ENCODE measurements at places on chromosomes 6 and 20. TPM values are rescaled to one million over a fixed set of nuclear protein-coding genes. Genes with fewer than 3 reads are reported as not detected.
A peak's percentile ranks its signal among the peaks of the same experiment; 100 is the strongest.

DNA sequence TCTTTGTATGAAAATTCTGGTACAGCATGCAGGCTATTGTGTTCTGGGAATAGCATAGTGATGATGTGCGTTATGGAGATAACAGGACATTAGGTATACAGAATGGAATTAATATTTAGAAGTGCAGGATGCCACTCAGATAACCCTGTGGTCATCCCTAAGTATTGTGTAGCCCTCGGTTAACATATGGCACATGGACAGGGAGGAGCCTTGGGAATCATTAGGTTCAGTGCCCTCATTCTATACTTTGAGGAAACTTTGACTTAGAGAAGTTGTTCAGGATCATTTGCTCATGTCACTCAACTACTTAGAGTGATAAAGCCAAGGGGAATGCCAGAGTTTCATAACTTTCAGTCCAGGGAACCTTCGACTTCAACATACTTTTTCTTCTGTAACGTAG lies 185.9 kb downstream of the UST start:
- no peak for DNase-seq

DNA sequence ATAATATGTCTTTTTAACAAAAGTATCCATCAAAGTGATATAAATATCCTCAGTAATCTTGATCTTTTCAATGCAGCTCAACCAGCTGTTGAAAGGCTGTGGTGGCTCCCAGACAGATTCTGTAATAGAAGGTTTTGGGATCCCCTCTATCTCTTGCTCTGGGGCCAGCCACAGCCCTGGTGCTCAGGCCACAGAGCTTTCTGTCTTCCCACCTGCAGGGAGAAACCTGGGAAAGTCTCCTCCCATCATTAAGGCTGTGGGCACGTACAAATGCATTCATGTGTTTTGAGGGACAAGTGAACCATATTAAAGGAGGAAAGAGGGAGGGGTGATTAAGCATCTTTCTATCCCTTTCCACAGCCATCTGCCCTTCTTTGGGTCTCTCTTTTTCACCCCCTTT lies 183.1 kb downstream of the PRDM13 start:
- no peak for DNase-seq

NT5E gene
- 9.9 TPM for total RNA-seq

DNA sequence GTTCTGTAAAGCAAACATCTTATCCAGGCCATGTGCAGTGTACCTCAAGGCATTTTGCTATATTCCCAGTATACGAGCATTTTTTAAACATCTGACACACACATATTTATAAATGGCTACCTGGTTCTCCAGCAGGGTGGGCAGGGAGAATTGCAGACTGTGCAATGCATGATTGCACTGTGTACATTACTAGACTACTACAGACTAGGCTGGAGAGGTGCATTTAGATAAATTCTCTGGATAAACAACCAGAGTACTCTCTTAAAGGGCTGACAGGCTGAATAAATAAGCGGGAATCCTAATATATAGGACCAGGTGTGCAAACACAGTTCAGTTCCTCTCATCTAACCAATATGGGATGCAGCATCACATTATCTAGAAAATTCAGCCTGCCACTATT lies 428.3 kb upstream of the ARID1B start:
- DNase-seq, result no peak

COQ3 gene
- 21.0 TPM for total RNA-seq

EEF1A2 gene
- total RNA-seq, result 0.27 TPM

GRCh38 chr6:18323935-18324705 lies 59.8 kb upstream of the DEK start:
- DNase-seq, result no peak

DNA sequence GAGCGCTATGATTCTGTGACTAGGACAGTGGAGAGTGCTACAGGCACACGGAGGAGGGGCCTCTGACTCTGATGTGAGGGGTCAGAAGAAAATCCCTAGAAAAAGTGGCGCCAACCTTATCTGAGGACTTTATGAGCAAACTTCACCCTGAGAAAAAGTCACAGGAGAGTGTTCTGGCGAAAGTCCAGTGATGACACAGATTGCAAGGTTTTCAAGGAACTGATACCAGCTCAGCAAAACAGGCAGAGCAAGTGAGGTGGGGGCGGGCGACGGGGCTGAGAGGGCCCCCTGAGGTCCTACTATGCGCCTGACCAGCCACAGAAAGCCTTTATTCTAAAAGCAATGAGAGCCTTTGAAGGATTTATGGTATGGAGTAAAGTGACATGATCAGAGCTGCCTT lies 73.3 kb downstream of the SLC22A23 start:
- no peak for DNase-seq

DNA sequence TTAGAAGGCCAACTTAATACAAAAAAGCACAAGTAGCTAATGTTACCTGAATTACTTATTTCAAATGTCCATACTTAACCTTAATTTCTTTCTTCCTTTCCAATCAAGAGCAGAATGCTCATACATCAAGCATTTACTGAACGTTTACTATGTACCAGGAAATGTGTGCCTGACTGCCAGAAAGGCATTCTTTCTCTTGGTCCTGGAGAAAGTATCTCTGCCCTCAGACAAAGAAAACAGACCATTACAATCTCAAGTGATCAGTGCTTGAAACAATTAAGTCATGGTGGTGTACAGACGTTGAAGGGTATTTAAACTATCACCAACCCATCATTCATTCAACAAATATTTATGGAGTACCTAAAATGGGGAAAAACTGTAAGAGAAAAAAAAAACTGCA lies 26.4 kb downstream of the CSNK2A1 start:
- DNase-seq, result no peak

DNA sequence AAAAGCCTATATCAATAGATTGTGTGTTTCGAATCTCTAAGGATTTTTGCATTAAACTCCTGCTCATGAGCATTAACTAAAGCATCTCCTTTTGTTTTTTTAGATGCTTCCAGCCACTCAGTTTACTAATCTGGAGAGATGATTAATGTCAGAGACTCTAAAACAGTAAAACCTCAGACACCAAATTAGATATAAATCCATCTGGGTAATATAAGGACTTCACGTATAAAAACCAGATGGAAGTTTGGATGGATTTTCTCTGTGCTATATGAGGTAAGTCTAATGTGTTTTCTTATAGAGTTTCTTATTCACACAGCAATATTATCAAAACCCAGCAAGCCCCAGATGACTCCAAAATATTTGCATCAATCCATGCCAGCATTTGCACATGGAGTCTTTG lies 137.2 kb downstream of the SYNE1 start:
- no peak for DNase-seq

DNA sequence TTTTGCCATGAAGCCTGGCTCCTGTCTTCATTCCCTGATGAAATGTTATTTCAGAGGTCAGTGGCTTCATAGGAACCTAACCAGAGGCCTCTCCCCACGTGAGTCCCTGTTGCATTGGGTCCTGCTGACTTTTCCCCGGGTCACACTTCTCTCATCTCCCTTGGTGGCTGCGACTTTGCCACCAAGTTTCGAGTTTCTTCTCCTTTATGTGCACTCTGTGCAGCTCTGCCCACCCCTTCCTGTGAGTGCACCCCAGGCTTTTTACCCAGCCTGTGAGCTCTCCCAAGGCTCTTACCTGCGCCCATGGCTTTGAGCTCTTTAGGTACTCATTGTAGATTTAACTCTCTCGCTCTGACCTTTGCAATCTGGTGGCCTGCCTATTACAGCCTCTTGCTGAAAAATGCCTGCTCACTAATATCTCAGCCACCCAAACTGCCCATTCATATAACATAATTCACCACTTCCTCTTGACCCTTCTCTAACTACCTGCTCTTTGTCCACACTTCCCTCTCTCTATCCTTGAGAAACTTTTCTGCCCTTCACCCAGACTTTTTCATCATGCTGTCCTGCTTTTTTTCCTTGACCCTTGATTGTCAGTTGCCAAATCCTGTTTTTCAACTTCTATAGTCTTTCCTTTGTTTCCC lies 105.9 kb downstream of the SASH1 start:
- DNase-seq, result no peak

KHDC1 gene
- total RNA-seq, result 3.3 TPM

SYCP2L gene
- total RNA-seq, result not detected

DNA sequence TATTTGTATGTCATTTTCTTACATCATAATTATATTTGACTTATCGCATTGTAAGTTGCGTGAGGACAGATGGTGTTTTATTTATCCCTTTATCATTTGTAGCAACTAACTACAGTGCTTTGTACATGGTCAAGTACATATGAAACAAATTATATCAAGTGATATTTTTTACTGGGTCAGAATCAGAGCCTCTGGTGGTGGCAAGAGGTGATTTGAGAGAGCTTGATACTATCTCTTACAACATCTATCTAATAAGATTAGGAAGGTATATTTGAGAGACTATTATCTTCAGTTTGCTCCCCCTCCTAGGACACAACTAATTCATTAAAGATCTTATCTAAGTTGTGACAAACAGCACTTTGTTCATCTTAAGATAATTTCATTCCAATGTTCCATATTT lies 47.7 kb downstream of the BCKDHB start:
- DNase-seq, result no peak

STMND1 gene
- not detected for total RNA-seq

BNIP5 gene
- total RNA-seq, result not detected

- DNase-seq, result no peak
Measured at GRCh38 chr6:137697267-137697938, 169.7 kb upstream of the TNFAIP3 start.

DNA sequence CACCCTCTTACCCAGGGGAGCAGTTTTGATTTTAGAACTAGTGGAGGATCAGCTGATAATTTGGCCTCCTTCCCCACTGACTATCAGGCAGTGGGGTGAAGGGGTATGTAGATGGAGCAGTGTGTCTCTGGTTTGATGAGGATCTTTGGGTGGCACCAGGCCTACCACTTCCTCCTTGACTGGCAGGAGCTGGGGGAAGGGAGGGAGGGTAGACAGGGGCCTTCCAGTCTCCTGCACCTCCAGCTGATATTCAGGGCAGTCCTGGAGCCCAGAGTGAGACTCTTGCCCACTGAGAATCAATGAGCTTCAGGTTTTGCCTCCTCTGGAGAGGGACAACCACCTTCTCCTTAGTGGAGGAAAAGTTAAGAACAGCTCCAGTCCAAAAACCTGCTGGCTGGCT lies 3.2 kb downstream of the DEF6 start:
- DNase-seq, result no peak

GRCh38 chr6:110341663-110342596 lies 16.2 kb downstream of the METTL24 start:
- no peak for DNase-seq

- peak; percentile 76 for DNase-seq
Measured at GRCh38 chr6:111087871-111088667, 766 bp downstream of the SLC16A10 start.

SPAG4 gene
- total RNA-seq, result 8.0 TPM

SIRPD gene
- 0.28 TPM for total RNA-seq

BMP2 gene
- total RNA-seq, result not detected

DNA sequence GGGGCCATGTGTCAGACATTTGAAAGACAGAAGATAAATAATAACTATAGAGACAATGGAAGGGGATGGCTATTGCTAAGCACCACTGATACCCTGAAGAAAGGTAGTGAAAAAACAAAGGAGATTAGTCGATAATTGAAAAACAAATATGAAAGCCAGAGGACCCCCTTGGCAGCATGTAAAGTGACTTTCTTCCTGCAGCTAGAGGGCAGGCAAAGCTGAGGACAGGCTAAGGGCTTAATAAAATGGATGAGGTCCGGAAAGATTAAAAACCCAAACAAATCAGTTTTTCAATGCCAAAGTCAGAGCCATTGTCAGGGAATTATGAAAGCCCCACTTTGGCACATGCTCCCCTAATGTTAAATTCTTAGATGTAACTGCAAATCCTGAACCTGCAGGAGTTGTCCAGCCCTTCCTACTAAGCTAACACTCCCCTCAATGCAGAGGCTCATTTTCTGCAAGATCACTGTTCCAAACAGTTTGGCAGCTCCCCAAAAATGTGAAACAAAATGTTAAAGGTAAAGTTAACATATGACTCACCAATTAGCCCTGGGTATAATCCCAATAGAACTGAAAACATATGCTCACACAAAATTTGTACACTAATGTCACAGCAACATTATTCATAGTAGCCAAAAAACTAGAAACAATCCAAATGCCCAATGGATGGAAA lies 1177.9 kb downstream of the GRIK2 start:
- DNase-seq, result no peak
